Large intestine (tissue), 12 donors: ENCODE measurements at places on chromosomes 5 and 9. TPM values are rescaled to one million over a fixed set of nuclear protein-coding genes. Genes with fewer than 3 reads are reported as not detected.

The LCN6 gene
- 2.8 TPM for polyA plus RNA-seq

The TMEM38B gene
- 38.7 TPM for polyA plus RNA-seq

The LCN9 gene
- not detected for polyA plus RNA-seq

The BARHL1 gene
- 0.01 TPM for polyA plus RNA-seq

The HTR1A gene
- polyA plus RNA-seq: not detected

The SLC9A3 gene
- 203 TPM for polyA plus RNA-seq

The C5orf58 gene
- polyA plus RNA-seq: 1.0 TPM

DNA sequence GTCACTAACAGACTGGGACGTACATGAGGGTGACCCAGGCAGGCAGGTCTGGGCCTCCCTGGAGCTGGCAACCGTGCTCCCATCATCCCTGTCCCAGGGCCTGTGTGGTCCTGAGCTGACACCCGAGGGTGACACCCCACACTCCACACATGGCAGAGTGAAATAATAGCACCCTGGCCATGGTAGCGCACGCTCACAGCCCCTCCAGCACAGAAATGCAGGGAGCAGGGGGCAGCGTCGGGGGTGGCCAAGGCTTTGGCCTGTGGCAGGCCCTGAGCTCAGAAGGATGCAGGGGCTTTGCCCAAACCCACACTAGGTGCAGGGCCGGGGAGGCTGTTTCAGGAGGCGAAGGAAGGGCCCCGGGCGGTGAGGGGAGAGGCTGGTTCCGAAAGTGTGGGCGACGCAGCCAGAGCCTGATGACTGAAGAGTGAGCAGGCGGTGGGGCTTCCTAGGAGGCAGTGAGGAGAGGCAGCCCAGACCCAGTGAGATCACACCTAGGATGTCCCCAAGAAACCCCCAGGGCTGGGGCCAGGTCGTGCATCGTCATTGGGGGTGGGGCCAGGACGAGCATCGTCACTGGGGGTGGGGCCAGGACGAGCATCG lies 12.9 kb downstream of the OR2V2 start:
- DNase-seq: no peak

GRCh38 chr5:53785924-53786323 lies 225.5 kb downstream of the NDUFS4 start:
- no peak for DNase-seq

GRCh38 chr9:120890320-120891244 lies 13.6 kb upstream of the PHF19 start:
- no peak for DNase-seq

- peak; percentile 12 for DNase-seq
These were observed 93.4 kb downstream of the SIL1 start for GRCh38 chr5:139104577-139105276.

- DNase-seq: no peak
These were observed 58.4 kb downstream of the RANBP17 start for GRCh38 chr5:170920196-170920595.

DNA sequence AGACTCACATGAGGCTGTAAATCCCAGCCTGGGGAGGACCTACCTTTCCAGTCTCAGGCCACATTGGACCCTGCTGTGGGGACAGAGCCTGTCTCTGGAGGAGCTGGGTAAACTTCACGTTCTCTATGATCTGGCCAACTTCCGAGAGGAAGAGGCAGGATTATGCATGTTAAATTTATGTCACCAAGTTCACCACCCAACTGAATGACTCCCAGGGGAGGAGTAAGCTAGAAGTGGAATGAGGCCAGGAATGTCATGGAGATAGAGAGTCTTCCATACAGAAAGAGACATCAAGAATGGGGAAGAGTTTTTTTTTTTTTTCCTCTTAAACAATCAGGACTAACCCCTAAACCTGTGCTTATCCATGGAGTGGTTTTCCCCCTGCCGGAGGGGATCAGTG lies 90.3 kb upstream of the PALM2AKAP2 start:
- DNase-seq: no peak

- DNase-seq: no peak
These were observed 302.6 kb downstream of the ARHGEF28 start for GRCh38 chr5:73928476-73929070.

GRCh38 chr5:134777366-134777765 lies 18.8 kb downstream of the DDX46 start:
- no peak for DNase-seq

DNA sequence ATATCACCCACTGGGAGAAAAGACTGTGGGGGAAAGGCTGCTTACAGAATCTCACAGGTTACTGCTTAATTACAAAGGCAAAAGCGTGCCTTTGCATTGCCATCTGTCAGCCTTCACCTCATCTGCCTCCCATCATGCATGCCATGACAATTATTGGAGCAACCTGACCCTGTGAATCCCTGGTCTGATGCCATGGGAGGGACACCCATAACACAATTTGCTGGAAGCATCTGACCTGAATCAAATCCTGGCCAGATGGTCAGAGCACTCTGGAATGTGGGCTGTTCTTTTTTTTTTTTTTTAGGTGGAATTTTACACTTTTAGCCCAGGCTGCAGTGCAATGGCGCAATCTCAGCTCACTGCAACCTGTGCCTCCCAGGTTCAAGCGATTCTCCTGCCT lies 11.6 kb upstream of the RETREG1 start:
- no peak for DNase-seq

- DNase-seq: no peak
These were observed 36.3 kb downstream of the MEGF9 start for GRCh38 chr9:120677965-120678364.

DNA sequence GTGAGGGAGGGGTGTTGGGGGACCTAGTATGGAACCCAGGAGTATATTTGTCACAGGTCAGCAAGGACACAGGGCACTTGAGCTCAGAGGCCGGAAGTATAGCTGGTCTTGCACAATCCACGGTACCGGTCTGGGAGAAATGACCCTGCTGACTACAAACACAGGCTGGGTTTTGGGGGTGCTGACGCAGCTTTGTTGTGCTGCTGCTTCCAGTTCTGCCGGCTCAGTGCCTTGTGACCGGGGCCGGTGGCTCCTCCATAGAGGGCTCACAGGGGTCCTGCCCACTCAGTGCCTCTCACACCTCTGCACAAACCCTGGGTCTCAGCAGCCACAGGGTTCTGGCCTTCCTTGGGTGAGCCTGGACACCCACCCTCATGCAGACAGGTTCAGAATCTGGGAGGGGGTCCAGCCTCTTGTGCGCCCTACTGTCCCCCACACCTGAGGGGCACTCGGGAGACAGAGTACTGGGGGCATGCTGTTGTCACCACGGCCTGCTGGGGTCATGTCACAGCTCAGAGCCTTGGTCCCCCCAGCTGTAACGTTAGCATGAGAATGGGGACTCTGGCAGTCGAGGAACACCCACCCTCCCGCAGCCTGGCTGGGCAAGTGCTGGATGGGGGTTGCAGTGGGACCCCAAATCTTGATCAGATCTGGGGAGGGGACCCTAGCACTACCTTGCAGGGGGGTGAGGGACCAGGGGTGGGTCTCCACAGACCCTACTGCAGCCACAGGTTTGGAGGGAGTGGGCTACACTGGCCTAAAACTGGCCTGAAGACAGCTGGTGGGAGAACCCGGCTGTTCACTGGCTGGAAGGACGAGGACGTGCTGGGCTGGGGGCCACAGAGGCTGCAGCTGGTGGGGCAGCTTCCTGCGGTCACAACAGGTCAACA lies 17.7 kb downstream of the NINJ1 start:
- DNase-seq: peak; percentile 89

DNA sequence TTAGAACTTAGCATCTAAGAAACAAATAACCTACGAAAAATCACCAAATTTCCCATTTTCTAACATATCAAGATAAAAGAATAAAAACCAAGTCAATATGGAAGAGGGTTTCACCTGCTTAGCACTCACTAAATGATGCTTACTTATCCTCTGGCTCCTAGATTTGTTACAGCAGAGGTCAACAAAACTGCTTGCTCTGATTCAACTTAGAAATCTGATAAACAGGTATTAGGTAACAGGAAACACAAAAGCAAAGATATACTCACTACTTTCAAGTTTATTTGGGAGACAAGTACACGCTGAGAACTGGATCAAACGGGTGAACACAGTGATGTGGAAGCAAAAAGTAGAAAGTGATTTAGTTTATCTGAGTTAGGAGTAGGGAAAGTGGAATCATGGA lies 235.7 kb upstream of the TARS1 start:
- DNase-seq: no peak

GRCh38 chr9:99255651-99256050 lies 33.6 kb downstream of the SEC61B start:
- DNase-seq: no peak

DNA sequence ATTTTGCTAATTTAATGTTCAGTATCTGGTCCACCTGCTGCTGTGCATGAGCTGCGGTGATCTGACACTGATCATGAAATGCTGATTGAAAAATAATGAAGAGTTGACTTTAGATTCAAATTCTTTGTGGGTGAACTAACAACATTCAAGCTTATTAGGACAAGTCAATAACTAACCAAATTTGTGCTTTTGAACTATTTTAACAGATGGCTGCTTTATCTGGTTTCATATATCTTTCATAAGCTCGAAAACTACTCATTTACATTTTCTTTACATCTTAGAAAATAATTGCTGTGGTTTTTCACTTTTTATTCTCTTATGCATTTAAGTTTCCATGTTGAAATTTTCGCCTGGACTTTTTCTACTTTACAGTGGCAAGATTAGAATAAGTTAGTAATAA lies 274.8 kb upstream of the CCNG1 start:
- no peak for DNase-seq

- no peak for DNase-seq
These were observed 202.1 kb downstream of the FBXL7 start for GRCh38 chr5:15702102-15702501.

DNA sequence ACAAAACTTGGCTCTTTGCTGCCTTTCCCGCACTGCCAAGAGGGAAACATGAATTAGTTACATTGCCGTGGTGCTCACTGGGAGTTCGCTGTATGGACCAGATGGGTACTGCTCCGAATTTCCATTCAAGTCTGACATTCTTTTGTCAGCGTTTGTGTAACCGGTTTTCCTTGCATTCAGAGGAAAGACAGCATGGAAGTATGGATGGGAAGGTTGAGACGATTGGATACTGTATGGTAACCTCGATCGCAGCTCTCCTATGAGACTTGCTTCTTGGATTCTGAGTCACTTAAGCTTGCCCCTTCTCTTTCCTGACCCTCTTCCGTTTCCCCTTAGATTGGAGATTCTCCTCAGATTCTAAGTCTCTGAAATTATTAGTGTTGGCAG lies 625 bp upstream of the UBLCP1 start:
- peak; percentile 15 for DNase-seq

- DNase-seq: no peak
These were observed 38.8 kb upstream of the PLPPR1 start for GRCh38 chr9:100989731-100990130.

DNA sequence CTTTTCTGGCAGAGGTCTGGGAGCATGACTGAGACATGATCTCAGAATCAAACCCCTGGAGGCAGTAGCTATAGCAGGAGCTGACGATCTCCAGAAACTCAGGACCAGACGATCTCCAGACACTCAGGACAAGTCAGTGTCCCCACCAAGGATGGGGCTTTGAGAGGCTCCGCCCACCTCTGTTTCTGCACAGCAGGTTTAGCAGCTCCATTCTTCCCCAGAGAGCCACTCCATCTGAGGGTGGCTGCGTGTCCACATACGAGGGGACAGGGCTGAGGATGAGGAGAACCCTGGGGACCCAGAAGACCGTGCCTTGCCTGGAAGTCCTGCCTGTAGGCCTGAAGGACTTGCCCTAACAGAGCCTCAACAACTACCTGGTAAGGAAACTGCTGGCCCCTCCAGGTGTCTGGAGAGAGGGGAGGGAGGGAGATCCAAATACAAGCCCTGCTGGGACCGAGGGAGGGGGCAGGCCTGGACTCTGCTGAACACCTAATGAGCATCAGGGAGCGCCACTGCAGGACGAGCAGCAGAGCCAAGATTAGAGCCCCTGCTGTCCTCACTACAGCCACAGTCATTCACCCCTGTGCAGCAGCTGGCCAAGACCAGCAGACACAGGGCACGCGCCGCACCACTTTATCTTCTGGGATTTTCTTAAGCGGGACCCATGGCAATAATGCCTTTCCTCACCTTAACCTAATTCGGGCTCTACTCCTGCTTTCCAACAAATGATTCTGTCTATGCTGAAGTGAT lies at the start of gene GABRP:
GABRP (plus strand) TSS at position 228 of the 750 bp plus-strand sequence. CDS start 4,891 bp downstream, outside the sequence.
- no peak for DNase-seq

- no peak for DNase-seq
These were observed 155.9 kb downstream of the TTLL11 start for GRCh38 chr9:121937240-121937639.

DNA sequence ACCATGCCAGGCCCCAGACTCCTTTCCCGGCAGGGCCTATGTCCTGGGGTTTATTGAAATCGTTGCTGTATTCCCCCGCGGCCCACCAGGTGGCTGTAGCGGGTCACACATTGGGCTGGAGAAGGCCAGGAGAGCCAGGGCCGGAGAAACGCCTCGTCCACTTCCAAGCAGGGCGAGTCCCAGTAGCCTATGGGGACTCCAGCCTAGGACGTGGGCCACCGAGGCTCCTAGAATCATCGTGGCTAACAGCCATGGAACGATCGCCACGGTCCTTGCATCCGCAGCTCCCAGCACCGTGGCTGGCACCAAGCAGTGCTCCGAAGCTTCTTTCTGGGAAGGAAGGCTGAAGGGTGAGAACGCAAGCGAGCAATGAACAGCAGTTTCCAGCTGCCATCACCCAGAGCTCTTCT lies 87.7 kb downstream of the ENTREP1 start:
- peak; percentile 29 for DNase-seq

DNA sequence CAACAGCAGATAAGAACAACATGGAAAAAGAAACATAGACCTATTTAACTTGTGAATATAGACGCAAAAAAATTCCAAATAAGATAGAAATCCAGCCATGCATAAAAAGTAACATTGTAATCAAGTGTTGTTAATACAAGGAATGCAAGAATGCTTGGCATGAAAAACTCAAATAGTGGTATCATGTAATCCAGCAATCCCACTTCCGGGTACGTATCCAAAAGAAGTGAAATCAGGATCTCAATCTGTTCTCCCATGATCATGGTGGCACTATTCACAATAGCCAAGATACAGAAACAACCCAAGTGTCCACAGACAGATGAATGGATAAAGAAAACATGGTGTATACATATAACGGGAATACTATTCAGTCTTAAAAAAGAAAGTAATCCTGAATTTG lies 437.4 kb downstream of the ARHGEF28 start:
- DNase-seq: no peak

- DNase-seq: no peak
These were observed 14.4 kb upstream of the PAIP1 start for GRCh38 chr5:43571237-43571636.

- DNase-seq: no peak
These were observed 161.4 kb upstream of the DMRT1 start for GRCh38 chr9:680106-680505.

DNA sequence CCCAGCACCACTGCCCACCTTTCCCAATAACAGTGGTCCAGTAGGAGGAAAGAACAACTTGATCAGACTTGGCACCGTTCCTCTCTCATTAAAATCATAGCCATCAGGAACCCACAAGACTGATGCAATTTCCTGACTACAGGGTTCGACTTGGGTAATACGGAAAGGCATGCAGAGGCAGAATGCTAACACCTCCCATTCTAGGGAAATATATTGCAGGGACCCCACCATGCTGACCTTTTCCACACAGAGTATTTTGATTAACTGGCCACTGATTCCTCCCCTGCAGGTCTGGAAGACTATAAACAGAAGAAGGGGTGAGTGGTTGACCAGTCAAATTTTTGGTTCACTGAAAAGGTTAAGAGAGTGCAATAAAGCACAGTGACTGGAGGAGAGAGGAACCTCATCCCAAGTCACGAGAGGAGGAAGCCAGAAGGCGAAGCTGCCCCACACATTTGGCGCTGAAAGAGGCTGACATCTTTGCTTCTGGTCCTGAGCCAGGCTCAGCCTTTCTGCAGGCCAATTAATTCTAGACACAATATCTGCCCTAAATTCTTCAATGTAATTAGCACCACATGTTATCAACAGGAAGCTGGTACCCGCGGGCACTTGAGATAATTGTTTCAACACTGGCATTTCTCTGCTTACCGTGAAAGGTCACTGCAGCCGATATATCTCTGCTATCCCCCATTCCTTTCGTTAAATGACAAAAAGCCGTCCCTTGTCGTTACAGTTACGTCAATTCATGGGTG lies 64.7 kb upstream of the SPOCK1 start:
- DNase-seq: no peak
